ENCODE measurements at places on chromosomes 13 and 19.

DNA sequence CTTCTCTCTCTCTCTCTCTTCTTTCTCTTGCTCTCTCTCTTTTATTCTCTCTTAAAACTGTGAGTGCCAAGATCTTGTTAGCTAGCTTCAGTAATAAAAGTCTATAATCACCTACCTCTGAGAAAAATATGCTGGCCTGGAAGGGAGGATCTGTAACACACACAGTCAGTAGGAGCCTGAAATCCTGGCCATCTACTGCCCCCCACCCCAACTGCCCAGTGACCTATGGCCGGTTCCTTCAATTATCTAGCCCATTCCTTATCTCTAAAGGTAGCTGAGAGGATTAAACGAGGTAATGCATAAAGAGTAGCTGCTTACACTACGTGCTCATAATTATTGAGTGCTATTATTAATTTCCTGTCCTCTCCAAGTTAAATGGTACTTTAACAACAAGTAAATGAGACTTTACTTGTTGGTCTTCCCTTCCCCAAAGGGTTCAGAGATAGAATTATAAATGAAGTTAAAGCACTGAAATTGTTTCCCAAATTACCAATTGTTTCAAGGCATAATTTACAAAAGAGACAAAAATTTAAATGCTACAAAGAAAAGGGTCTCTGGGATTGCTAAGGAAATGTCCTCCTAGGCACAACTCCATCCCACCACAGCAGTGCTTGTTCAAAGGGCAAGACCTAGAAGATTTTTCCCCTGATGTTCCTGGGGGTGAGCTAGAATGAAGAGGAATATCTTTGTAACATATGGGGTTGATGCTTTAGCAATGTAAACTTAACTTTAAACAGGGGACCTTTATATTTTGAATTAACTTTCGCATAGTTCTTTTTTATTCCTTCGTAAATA lies 1.8 kb downstream of the LCP1 start:
- no peak for DNase-seq

- no peak for DNase-seq
Measured at GRCh38 chr19:29833614-29834261, 21.9 kb downstream of the CCNE1 start.

GRCh38 chr13:102141625-102142472 lies 260.0 kb downstream of the FGF14 start:
- no peak for DNase-seq

DNA sequence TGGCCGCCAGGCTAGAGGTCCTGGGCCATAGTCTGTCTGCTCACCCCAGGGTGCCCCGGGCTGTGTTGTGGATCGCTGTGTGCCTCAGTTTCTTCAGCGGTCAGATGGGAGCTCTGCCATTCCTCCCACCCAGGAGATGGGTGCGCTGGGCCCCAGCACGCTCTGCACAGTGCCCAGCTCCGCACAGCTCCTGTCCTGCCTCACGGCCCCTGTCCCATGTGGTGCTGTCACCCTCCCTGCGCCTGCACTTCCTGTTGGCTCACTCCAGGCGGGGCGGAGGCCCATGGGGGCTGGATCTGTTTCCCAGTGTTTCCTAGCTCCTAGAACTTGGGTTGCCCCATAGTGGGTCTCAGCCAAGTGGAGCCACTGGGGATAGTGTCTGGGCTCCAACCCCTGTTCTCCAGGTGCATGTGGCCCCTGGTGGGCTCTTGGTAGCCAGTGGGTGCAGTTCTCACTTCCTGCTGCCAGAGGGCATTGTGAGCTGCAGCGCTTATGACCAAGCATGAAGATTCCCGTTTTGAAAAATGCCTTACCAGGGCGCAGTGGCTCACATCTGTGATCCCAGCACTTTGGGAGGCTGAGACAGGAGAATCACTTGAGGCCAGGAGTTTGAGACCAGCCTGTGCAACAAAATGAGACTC lies 69.8 kb downstream of the KDM4B start:
- DNase-seq = no peak

- no peak for DNase-seq
Measured at GRCh38 chr13:97274829-97275649, 52.9 kb downstream of the MBNL2 start.

Measured in effector memory CD8-positive, alpha-beta T cell (primary cell).